ENCODE measurements at places on chromosomes 2 and 18.
A peak's percentile ranks its signal among the peaks of the same experiment; 100 is the strongest.

- no peak for DNase-seq
These were observed 58.9 kb downstream of the FAM168B start for GRCh38 chr2:131034122-131035051.

GRCh38 chr2:205969584-205969983, 116.4 kb downstream of the INO80D start:
- DNase-seq, result no peak

- DNase-seq, result no peak
These were observed 106.0 kb downstream of the UBR3 start for GRCh38 chr2:169933124-169933711.

- no peak for DNase-seq
These were observed 3.8 kb upstream of the GPR55 start for GRCh38 chr2:230928701-230929380.

DNA sequence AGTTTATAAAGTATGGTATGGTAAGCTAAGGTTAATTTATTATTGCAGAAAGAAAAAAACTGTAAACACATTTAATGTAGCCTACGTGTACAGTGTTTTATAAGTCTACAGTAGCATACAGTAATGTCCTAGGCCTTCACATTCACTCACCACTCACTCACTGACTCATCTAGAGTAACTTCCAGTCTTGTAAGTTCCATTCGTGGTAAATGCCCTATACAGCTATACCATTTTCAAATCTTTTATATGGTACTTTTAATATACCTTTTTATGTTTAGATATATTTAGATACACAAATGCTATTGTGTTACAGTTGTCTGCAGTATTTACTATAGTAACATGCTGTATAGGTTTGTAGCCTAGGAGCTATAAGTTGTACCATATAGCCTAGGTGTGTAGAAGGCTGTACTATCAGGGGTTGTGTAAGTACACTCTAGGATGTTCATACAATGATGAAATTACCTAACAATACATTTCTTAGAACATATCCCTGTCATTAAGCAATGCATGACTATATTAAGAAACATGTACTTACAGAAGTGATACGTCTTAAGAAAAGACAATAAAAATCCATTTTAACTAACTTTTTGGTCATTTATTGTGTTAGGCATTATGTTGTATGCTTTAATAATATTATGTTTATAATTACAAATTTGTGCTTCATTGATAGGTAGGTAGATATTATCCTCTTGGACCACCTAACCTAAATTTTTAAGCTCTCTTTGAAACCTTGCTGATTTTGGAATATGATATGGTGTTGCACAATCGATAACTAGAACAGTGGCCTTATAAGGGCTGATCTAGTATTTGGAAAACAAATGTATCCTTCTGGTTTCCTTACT, 51.9 kb downstream of the VRK2 start:
- no peak for DNase-seq

DNA sequence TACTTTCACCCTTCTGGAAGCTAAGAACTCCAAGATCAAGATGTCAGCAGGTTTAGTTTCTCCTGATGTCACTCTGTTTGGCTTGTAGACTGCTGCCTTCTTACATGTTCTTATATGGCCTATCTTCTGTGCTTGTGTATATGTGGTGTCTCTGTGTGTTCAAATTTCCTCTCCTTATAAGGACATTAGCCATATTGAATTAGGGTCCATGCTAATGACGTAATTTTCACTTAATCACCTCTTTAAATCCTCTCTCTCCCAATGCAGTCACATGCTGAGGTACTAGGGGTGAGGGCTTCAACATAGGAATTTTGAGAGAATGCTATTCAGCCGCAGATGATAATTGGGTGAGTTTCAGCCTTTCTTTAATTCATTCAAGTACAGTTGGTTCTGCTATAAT, 458.3 kb upstream of the SYT4 start:
- no peak for DNase-seq

DNA sequence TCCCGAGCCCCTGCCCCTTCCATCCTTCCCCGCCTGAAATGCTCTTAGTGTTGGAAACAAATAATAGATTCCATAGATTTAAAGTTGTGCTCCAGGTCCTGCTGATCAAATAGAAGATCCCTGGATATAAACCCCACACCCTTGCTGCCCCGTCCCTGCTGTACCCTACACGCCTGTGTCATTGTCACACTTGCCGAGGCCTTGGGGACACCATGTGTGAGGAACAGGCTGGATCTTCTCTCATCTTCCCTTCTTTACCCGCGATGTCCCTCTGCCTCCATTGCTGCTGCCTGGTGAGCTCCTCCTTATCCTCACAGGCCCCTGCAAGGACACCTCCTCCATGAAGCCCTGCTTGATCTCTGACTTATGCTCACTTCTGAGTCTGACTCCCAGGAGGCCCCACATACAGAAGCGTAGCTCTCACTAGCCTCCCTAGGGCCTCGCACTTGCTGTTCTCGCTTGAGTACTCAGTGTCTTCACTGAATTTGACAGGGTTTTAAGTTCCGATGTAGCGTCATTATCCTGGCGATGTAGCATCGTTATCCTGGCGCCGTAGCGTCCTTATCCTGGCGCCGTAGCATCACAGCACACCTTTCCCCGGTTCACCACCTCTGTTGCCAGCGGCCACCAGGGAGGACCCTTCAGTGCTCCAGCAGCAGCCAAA, 221.9 kb downstream of the NDUFA10 start:
- DNase-seq, result no peak

- DNase-seq, result no peak
These were observed 672.5 kb downstream of the MBD2 start for GRCh38 chr18:53551868-53552426.

DNA sequence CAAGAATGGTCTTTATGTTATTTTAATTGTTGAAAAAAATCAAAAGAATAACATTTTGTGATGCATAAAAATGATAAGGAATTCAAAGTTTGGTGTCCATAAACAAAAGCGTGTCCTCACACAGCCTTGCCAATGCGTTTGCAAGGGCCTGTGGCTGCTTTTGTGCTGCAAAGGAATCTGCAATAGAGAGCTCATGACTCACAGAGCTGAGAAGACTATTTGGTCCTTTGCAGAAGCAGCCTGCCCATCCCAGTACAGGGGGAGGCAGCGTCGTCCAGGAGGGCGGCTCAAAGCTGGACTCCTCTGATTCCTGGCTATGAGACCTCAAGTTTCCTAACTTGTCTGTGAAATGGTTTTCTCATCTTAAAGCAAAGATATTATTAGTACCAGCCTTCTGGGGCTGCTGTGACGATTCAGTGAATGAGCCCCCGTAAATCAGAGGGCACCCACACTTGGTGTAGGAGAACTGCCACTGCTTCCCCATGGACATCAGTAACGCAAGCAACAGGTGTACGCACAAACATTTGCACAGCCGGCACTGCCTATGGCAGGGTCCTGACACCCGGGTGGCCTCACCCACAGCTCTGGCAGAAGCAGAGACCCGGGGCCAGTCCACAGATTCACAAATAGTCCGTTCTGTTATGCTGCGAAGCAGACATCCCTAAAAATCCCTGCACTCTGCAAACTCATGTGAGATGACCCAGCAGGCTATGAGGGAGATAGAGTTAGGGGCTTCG, 70.6 kb upstream of the ASAP2 start:
- DNase-seq, result no peak

DNA sequence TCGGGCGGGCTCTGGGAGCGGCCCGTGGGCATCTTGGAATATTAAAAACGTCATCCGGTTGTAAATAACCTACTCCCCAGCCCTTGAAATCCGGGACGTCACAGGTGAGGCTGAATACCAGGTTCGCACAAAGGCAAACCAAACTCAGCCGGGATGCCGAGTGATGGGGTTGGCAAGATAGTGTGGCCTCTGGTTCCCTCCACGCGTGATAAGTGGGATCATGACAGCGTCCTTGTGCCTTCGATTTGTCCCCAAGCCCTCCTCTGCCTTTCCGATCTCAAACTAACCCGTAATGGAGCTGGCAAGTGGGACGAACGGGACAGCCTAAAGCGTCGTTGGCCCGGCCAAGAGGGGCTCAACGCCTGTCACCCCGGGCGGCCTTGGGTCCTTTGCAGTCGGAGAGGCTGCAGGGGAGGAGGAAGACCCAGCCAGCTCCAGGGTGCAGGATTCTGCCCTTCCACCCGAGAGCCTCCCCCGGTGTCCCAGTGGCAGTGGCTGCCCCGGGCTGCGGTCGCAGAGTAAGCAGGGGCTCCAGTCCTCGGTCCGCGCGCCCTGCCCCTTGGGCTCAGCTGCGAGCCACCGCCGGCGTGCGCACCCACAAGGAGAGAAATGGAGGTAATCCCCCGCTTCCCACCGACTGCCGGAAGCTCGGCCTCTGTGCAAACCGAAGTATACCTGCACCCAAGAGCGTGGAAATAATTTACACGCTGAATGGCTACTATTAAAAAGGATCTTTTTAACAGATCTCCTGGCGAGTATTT, 13.4 kb upstream of the PAX3 start:
- DNase-seq, result no peak

DNA sequence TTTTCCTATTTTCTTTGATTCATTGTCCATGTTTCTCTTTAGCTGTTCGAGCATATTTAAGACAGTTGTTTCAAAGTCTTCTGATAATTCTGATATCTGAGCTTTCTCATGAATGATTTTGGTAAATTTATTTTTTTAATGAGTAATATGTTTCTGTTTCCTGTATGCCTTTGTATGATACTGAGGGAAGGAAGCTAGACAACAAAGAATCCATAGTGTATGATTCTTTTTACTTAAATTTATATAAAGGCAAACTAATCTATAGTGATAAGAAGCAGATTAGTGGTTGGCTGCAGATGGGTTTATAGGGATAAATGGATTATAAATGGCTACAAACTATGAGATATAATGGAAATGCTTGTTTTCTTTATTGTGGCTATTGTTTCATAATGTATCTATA, 352.7 kb upstream of the CDH2 start:
- DNase-seq, result no peak

DNA sequence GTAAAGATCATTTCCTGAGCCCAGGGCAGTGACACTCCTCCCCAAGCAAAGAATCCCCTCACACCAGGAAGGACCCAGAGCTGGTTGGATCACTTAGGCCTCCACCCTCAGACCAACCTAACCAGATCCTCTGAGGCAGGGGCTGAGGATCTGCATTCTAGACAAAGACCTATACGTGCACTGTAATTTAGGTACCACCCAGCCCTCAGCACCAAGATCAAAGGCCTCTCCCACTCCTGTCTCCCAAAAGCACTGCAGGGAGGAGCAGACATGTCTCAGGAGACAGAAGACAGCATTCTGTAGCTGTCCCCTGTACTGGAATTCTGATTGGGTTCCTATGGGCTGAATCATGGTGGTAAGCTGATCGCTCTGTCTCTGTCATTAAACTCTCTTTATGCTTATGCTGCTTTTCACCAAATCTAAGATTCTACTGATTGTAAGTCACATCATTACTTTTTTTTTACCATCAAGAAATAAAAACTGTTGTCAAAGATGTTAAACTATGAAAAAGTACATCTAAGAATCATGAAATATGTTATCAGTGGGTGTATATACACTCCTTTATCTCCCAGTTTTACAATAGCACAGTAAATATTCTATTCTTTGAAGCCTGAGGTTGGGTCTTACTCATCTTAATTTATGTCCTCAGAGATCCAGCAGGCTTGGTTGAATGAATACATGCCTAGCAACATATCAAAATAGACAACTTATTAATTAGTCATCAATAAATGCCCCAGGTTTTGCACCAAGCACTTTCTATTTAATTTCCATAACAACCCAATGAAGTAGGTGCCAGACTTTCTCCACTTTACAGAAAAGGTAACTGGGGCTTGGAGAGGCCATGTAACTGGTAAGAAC, 28.3 kb downstream of the MCFD2 start:
- DNase-seq, result no peak

GRCh38 chr2:194559964-194560363, 1097.1 kb upstream of the SLC39A10 start:
- no peak for DNase-seq

GRCh38 chr2:74548900-74549826, 4.6 kb downstream of the LOXL3 start:
- peak; percentile 45 for DNase-seq

DNA sequence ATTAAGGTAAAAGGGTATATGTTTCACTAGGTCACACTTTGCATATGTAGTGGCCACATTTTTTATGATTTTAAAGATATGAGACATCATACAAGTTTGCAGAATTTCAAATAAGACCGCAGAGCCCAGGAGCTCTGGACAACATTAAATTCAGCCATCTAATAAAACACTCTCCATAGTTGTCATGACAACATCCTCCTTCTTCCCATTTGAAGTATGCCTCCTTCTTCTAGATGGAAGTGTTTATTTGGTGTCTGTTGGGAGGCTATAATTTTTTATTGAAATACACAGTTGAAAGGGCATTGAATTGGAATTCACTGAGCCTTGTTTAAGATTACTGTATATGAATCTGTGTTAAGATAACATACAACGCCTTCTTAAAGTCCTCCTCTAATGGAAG, 467.3 kb downstream of the CMPK2 start:
- DNase-seq, result no peak

- no peak for DNase-seq
These were observed 78.8 kb downstream of the MYL12B start for GRCh38 chr18:3340682-3341097.

DNA sequence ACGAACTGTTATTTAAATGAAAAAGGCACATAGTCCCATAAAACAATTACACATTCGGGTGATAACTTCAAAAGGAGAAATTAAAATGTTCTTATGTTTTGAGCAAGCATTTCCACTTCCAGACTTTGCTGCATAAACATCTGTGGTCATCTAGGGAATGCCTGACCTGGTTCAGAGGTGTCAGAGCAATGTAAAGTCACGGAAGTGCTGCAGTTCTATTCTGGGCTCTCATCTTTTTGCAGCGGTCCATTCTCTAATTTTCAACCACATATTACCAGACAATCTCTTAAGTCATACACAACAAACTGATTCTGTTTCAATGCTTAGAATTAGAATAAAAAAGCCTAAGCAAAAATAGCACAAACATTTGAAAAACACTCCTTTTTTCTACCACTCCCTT, 22.0 kb upstream of the PTH2R start:
- DNase-seq, result no peak
